ENCODE measurements at places on chromosomes 5 and 9. TPM values are rescaled to one million over a fixed set of nuclear protein-coding genes. Genes with fewer than 3 reads are reported as not detected.

The CCDC192 gene
- not detected for total RNA-seq

The SH3RF2 gene
- total RNA-seq: 0.38 TPM

The FOXI1 gene
- not detected for total RNA-seq

The ALDOB gene
- not detected for total RNA-seq

The TRMO gene
- 15.3 TPM for total RNA-seq

The PLPPR1 gene
- not detected for total RNA-seq

The LMX1B gene
- total RNA-seq: 0.18 TPM

The SHOC1 gene
- total RNA-seq: not detected
